ENCODE measurements at places on chromosomes 16 and 17.

DNA sequence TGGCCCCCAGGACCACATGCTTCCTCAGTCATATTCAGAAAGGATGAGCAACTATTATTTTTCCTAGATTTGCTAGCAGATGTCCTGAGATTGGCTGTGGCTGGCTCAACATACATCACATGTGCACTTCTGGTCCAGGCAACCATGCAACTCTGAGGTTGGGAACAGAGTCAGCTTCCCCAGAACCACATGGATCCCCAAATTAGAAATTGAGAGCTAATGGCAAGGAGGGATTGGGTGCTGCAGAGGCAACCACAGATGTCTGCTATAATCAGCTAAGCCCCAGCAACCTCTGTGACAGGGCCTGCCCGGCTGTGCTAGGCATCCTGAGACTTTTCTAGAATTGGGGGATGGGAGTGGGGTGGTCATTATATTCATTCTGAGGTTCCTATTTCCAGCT, 33.8 kb upstream of the CLEC18A start:
- no peak for DNase-seq

GRCh38 chr16:48385253-48386150, at the start of gene SIAH1:
TSS of gene SIAH1 (minus strand) at chr16:48385413. CDS start at chr16:48362428, 22,985 bp downstream.
- no peak for DNase-seq

GRCh38 chr17:29549177-29549923, 17.5 kb downstream of the ABHD15 start:
- DNase-seq, result no peak

GRCh38 chr17:14688134-14688533, 387.3 kb downstream of the HS3ST3B1 start:
- DNase-seq, result no peak

GRCh38 chr17:42704837-42705494, 22.6 kb downstream of the CNTNAP1 start:
- DNase-seq, result no peak

DNA sequence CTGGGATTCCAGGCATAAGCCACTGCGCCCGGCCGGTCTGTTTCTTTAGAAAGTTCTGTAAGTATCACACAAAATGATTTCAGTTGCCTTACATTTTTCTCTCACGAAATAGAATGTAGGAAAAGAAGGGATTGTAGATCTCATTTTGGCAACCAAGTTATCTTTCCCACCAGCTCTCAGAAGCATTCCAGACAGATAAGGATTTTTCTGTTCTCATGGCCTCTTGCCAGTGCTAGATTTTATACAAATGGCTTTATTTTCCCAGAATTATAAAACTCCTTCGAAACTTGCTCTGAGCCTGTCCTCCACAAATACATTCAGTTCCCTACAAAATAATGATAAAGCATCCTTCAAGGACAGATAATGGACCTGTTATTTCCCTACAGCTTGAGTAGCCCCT, 46.9 kb downstream of the LCMT1 start:
- no peak for DNase-seq

DNA sequence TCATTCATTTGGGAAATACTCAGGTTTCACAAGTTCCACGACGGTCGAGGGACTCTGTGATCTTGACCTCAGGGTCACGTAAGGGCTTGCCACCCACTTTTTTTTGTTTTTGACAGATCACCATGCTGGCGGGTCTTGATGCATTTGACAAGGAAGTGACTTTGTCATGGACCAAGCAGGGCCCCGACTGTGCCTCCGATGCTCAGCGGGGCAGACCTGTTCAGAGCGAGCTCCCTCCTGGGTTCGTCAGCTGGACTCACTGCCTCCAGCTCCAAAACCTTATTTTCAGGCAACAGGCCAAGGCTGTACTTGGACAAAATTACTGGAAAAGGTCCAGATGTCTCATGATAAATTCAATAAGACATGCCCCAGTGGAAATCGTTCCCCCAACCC, 9.0 kb upstream of the CLEC18A start:
- DNase-seq, result no peak

DNA sequence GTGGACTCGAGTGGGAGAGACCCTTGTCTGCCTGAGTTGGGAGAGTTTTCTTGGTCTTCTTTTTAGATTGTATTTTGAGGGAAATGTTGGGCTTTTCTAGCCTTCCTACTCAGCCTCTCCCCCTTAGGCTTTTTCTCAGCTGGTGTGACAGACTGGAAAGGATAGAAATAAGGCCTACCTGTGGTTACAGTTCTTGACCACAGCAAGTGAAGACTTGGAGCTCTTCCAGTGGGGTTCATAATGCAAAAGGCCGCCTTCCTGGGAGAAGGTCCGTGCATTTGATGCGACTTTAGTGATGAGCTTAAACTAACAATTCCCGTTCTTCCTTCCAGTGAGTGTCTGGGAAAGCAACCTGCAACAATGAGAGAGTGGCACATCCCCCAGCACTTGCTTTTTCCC, 56.8 kb downstream of the B9D1 start:
- DNase-seq, result no peak

DNA sequence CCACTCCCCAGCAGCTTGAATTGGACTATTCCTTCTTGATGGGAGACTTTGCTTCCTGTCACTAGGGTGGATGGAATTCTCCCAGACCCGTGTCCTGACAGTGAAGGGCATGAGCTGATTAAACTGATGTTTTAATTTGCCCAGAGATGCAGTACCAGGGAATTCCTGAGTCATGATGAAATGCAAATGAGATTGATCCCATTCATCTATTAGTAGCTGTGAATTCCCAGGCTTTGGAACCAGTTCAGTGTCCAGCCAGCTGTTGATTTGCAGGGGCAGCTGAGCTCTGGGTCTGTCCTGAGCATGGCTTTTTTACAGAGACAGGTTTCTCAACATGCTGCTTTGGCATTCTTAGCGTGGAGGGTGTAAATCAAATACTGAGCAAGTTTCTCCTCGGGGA, 157.9 kb downstream of the PITPNC1 start:
- DNase-seq, result no peak

DNA sequence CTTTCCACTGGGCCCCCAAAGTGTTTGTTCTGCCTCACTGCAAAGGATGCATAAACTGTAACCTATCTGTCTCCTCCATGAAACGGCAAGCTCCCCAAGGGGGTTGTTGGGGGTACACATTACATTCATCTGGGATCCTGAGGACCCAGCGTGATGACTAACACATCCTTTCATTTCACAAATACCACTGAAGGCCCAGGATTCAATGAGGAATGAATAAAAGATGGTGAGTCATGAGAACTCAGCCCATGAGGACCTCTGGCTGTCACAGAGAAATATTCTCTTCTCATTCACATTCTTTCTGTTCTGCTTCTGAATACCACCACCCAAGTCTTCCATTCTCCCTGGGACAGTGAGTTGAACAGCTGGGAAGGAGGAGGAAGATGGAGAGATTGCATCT, 149.8 kb downstream of the RBFOX3 start:
- DNase-seq, result no peak

GRCh38 chr16:11915114-11915643, 577 bp downstream of the GSPT1 start:
- no peak for DNase-seq

Measured in NCI-H2081 treated with DMSO at 0.1 percent for 48 hours (cell line).